ENCODE measurements at places on chromosomes 2 and 18.

DNA sequence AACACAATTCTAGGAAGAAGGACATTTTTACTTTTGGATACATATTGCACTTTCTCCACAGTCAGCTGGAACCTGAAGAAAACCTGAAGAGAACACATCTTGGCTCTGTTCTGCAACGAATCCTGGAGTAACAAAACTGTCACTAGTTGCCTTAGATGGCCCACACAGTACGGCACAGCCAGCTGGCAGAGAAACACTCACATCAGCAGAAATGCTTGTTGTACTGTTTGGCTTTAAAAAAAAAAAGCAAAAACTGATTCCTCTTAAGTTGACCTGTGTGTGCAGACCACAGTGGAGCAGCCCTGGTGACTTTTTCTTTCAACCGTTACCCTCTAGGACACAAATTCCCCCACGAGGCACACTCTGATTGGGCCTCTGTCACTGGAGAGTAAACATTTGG is 152.3 kb upstream of the TWIST2 start:
- no peak for DNase-seq

GRCh38 chr2:191521608-191522208 is 156.2 kb upstream of the NABP1 start:
- DNase-seq: no peak

- no peak for DNase-seq
These were observed 213.9 kb downstream of the NDUFA10 start for GRCh38 chr2:239811111-239811781.

DNA sequence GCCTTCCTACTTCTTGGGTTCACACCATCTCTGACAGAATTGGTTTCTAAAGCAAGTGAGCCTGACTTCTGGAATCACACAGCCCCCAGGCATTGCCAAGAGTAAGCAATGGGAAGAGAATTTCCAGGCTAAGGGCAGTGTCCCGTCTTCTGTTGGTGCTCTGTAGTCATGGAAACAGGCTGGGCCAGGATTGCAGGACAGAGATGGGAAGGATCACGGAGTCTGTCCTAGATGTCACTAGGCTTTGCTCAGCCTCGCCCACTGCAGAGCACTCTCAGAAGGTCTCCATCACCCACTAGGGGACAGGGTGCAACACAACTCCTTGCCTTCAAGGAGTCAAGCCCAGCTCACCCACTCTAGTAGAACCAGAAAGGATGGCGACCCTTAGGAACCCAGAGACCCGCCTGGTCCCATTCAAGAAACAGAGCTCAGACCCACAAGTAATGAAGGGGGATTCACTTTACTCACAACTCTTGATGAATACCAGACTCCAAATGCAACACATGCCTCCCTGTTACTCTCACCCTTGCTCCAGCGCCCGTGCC is 48.6 kb upstream of the TEX51 start:
- no peak for DNase-seq

DNA sequence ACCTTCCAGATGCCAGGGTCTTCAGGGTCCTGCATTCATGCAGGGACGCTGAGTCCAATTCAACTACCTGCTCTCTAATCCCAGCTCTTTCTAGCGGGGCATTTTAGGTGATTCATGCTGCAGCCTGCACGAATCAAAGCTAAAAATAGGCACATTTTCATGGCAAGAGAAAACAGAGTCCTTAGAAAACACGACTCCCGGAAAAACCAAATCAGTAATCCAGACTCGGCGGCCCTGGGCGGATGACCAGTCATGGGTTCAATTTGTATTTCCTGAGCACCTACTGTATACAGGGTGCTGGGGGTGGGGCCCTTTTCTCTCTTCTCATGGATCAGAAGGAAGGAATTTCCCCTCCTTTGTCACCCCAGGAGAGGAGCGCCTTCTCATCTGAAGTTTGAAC is 64.4 kb downstream of the LONRF2 start:
- DNase-seq: no peak

DNA sequence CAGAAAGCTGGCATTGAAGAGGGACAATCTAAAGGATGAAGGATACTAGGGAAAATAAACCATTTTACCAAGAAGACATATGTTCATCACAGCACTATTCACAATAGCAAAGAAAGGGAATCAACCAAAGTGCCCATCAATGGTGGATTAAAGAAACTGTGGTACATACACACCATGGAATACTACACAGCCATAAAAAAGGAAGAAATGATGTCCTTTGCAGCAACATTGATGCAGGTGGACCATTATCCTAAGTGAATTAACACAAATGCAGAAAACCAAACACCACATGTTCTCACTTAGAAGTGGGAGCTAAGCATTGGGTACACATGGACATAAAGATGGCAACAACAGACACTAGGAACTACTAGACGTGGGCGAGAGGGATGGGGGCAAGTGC is 7.2 kb upstream of the MFF start:
- no peak for DNase-seq

DNA sequence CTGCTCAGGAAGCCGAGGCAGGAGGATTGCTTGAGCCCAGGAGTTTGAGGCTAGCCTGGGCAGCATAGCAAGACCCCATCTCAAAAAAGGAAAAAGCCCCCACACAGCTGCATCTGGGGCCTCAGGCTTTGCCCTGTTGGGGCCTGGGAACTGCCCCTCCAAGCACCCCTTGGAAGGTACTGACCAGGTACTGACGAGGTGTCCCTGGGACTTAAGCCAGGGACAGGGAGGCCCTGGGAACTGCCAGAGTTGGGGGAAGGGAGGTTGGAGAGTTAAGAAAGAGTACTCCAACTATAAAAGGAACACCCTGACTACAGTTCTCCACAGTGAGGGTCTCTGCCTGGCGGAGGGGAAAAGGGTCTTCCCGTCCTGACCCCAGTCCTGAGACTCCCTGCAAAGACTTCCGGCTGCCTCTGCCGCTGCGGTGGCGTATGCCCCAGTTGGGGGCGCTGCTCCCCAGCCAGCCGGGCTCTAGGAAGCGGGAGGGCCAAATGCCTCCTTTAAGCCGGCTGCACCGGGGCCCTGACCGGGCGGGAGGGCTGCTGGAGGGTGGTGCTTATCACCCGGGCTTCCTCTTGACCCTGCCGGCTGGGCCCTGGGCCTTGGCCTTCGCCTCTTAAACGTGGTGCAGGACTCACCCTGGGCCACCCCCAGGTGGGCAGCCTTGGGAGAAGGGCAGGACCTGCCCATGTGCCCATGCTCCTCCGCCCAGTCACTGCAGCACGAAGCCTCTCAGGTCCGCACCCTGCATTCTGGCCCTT is 12.8 kb downstream of the SLC30A3 start:
- no peak for DNase-seq

DNA sequence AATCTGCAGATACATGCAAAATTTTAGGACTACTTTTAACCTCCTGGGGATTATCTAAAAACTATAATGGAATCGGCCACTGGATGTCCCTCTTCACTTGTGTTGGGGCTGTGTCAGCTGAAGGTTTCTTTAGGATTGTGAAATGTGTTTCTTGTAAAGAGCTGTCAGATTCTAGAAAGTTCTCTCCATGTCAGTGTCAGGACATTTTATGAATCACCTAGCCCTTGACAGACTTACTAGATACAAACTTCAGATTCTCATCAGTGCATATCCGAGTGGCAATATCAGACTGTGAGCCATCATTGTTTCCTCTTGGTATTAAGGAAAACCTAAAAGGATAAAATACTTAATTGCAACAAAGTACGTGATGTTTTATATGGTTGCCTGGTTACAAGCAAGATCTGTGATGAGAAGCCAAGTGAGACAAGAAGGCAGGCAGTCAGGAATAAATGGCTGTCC is 107.3 kb downstream of the CPS1 start:
- DNase-seq: no peak

DNA sequence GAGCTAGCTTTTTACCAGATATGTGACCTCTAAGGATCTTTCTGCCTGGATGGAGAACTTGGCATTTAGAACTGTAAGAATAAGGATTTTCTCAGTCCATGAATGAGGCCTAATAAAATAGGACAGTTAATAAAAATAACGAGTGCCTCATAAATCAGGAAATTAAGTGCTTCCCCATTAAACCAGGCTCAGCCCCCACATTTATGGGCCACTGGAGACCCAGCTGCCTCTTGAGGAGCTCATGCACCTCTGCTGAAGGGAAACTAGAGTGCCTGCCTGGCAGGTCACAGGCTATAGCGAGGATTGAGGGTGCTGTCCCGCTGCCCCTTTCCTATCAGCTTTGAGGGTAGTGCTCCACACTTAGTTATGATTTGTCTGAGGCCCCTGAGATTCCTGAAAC is 158.0 kb downstream of the ALK start:
- no peak for DNase-seq

- no peak for DNase-seq
These were observed 124.6 kb downstream of the NCK2 start for GRCh38 chr2:105869341-105869740.

DNA sequence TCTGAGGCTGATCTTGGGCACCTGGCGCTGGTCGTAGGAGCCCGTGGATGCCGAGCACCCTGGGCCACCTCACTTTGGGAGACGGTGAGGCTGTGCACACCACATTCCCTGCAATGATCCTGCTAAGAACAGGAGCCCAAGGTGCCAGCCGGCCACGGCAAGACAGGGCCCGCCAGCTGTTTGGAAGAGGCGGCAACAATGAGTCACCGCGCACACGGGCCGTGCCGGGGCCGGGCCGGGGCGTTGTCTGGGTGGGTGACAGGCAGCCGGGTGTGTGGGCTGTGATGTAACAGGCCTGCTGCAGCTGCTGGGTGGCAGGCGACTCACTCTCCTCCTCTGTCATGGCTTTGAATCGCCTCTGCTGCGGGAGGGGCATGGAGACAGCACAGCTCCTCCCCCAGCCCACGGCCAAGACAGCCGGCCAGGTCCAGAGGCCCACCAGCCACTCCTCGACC is 49.7 kb upstream of the ODC1 start:
- no peak for DNase-seq

- DNase-seq: no peak
These were observed 22.1 kb upstream of the ALKAL2 start for GRCh38 chr2:309954-310510.

DNA sequence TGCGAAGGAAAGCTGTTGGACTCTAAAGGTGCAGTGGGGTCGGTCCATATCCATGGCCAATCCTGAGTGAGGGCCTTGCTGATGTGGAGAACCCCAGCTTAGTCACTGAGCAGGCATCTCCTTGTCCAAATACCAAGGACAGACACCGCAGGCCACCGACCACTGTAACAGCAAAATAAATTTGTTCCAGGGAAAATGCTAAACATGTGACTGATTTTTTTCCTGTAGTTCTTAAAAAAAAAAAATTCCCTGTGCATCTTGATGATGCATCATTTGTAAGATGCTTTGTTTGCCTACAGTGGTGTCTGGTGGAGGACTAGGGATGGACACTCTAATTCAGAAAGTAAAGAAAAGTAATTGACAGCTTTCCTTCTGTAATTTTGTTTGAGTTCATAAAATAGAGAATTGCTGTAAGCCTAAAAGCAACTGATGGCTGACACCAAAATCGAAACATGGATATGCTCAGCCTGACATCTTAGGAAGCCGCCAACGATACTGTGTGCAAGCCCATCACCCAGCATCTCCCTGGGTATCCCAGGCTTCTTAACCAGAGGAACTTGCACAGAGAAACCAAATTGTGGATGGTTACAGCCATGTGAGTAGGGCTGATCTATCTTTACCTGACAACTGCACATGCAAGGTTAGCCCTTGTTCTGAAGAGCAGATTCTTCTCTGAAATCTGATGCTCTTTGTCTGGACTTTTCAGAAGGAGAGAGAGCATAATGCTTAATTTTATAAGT is 188.6 kb downstream of the ARL4C start:
- no peak for DNase-seq

- DNase-seq: no peak
These were observed 47.6 kb upstream of the TCF7L1 start for GRCh38 chr2:85085563-85085962.

GRCh38 chr2:18966131-18966530 is 376.8 kb upstream of the NT5C1B start:
- no peak for DNase-seq

GRCh38 chr18:58952858-58953257 is 88.2 kb downstream of the ZNF532 start:
- DNase-seq: no peak

DNA sequence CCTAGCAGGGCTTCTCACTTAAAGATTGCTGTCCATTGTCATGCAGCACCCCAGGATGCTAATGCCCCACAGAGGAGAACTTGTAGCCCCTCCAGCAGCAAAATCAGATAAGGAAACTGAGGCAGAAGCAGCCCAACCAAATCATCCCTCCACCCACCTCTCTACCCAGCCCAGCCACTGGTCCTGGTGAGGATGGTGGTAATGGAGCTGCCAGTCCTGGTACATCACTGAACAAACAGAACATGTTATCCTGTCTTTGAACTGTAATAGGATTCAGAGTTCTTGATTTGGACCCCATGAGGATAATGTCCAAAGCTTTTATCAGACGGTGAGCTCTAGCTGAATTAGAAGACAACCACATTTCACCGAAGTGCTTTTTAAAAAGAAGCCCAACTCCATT is 113.2 kb downstream of the MRO start:
- no peak for DNase-seq

DNA sequence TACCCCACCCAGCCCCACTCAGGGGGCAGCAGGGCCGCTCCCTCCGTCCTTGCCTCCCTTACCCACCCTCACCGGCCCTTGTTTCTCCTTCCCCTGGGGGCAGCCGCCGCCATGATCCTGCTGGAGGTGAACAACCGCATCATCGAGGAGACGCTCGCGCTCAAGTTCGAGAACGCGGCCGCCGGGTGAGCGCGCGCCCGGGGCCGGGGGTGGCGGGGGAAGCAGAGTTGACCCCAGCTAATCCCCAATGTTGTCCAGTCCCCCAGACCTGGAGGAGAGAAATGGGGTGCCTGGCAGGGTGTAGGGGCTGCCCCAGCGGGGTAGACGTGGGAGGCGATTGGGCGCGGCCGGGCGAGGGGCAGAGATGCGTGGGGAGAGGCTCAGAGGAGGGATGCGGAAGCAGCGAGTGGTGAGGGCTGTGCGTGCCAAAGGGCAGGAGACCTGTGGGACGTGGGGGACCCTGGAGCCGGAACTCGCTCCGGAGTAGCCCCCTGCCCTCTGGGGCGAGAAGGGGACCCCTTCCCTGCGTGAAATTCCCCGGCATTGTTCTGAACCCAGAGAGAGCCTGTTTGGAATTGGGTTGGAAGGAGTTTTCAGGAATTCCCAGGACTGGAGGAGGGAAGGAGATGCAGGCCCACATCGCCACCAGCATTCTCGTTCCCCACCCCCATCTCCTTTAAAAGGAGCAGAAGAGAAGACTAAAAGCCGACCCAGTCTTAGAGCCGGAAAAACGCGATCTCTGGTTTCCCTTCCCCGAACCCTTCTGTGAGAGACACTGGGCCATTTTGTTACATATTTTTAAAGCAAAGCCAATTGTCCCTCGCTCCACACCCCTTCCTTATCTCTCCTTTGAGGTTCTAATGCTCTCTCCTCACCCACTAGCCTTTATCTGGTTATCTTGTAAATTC is 625 bp downstream of the ARPC2 start:
- DNase-seq: peak; percentile 65
